Fibroblast of the conjunctiva (primary cell): ENCODE measurements at places on chromosomes 2 and 18.

- peak; percentile 46 for DNase-seq
Observed at GRCh38 chr2:18792226-18792629, 202.9 kb upstream of the NT5C1B start.

- DNase-seq, result no peak
Observed at GRCh38 chr2:61045999-61046398, 19.7 kb upstream of the SANBR start.

- no peak for DNase-seq
Observed at GRCh38 chr2:215299337-215299859, 12.5 kb upstream of the ATIC start.

- peak; percentile 4 for DNase-seq
Observed at GRCh38 chr18:31424383-31424988, 23.1 kb upstream of the DSG3 start.

GRCh38 chr2:141186413-141187074 is 944.3 kb downstream of the LRP1B start:
- DNase-seq, result no peak

- DNase-seq, result no peak
Observed at GRCh38 chr2:138841459-138841858, 61.3 kb upstream of the NXPH2 start.

DNA sequence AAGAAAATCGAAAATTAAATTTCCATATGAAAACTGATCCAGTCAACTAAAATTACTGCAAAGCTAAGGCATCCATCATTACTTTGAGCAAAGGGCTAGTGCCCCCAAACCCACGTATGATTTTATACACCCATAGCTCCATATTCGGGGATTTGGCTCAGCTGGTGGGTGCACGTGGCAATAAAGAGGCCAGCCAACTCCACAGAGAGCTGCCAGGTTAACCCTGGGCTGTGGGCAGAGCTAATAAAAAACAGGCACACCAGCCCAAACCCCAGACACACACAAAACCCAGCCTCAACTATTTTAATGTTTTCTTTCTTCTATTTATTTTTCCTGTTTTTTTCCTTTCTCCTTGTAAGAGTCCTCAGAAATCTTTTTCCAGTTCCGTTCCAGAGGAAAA is 151.3 kb upstream of the SOX11 start:
- DNase-seq, result no peak

DNA sequence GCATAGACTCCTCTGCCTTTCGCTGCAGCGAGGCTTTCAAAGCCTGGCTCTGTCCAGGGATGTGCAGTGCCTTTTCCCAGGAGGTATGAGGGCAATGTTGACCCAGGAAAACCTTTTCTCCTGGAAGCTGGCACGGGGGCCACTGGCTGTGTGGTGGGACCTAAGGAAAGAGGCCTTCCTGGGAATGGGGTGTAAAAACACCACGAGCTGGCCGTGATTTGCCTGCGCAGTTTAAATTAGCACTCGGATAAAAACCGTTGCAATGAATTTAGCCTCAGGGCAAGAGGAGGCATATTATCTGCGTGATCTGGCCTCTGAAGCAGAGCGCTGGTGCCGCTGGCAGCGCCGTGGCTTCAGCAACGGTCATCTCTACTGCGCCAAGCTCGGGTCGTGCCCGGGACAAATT is 3.0 kb downstream of the OSR1 start:
- no peak for DNase-seq

DNA sequence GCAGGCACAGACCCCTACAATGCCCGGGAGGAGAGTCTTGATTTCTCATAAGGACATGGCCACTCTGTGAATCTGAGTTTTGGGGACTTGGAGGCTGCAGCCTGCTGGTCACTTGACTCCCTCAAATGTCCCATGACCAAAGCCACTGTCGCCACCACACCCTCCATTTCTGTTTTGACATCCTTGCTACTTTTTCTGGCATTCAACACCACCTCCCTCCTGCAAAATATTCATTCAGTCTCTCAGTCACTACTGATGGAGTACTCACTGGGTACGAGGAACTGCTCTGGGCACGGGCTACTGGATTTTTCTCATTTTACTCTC is 208.6 kb upstream of the HAAO start:
- no peak for DNase-seq

GRCh38 chr2:98761267-98761781 is 30.4 kb upstream of the MGAT4A start:
- DNase-seq, result no peak

DNA sequence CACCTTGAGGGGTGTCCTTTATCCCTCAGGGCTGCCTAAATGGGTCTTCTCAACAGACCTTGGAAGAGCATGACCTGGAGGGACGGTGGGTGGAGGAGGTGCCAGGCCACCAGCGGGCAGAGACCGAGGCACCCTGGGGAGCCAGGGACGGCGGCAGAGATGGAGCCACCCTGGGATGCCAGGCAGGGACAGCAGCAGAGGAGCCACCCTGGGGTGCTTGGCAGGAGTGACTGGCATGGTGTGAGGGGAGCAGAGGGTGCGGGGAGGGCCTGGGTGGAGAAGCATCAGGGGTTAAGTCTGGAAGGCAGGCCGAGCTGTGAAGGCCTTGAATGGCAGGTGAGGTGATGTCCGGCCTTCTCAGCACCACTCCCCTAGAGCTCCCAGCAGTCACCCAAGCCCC is 56.1 kb downstream of the CIB4 start:
- no peak for DNase-seq

DNA sequence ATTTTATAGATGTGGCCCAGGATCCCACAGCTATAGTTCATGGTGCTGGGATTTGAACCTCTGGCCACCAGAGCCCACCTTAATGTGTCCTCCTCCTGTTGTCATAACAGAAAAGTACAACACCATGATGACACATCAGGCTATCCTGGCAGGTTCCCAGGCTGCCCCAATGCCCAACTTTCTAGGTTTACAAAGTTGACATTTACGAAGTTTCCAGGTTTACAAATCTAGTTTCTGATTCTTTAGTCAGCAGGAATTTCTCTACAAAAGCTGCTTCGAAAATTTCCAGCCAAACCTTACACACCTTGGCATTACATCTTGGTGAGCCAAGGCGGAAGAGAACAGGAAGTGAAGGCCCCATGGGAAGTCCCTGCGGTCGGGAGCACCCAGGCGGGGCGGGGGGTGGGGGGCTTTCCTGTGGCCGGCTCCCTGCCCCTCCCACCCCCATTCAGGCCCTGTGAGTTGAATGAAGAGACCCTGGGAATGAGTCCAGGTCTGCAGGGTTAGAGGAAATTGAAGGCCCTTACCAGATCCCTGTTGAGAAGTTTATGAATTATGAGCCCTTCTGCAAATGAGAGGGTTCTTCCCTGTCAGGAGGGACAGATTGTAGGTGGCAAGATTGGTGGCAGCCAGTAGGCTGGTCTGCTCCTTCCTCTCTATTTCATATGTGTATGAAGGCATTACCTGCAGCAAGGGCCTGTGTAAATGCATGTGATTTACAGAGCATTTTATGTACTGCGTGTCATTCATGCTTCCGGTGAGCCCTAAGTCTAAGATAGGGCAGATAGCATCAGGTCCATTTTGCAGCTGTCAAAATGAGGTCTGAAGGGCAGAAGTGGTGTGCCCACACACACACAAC is 11.1 kb upstream of the IL1RN start:
- DNase-seq, result no peak

- DNase-seq, result no peak
Observed at GRCh38 chr18:58348517-58348916, 280.4 kb downstream of the ALPK2 start.

GRCh38 chr2:153232464-153232863 is 246.1 kb downstream of the RPRM start:
- no peak for DNase-seq

- DNase-seq, result no peak
Observed at GRCh38 chr2:31088504-31089195, 49.6 kb downstream of the GALNT14 start.

DNA sequence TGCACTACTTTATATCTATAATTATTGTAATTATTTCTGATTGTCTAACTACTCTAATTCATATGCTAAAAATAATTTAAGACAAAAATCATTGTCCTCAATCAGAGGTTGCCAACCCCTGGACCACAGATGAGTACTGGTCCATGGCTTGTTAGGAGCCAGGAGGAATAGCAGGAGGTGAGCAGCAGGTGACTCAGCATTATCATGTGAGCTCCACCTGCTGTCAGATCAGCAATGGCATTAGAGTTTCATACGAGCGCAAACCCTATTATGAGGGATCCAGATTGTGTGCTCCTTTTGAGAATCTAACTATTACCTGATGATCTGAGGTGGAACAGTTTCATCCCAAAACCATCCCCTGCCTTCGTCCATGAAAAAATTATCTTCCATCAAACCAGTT is 1434.4 kb downstream of the LRP1B start:
- no peak for DNase-seq

DNA sequence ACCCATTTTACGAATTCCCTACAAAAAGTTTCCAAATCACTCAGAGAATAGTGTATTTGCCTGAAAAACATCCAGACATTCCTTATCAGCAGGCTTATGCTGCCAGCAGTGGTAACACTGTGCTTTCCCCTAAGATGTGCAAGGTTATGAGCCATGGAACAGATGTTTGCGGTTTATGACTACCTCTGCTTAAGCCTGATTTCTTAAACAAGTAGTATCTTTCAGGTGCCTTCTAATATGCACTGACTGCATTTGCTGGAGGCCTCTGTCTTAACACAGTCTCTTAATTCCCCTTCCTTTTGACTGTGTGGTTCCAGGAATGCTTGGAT is 54.8 kb downstream of the CDC42EP3 start:
- DNase-seq, result no peak

- DNase-seq, result no peak
Observed at GRCh38 chr18:24954341-24954740, 397.6 kb downstream of the ZNF521 start.

GRCh38 chr2:208101716-208102631 is 22.4 kb downstream of the CRYGD start:
- peak; percentile 23 for DNase-seq

- DNase-seq, result no peak
Observed at GRCh38 chr2:10992023-10992791, 80.5 kb downstream of the KCNF1 start.

- no peak for DNase-seq
Observed at GRCh38 chr2:76851000-76851399, 671.2 kb downstream of the LRRTM4 start.

DNA sequence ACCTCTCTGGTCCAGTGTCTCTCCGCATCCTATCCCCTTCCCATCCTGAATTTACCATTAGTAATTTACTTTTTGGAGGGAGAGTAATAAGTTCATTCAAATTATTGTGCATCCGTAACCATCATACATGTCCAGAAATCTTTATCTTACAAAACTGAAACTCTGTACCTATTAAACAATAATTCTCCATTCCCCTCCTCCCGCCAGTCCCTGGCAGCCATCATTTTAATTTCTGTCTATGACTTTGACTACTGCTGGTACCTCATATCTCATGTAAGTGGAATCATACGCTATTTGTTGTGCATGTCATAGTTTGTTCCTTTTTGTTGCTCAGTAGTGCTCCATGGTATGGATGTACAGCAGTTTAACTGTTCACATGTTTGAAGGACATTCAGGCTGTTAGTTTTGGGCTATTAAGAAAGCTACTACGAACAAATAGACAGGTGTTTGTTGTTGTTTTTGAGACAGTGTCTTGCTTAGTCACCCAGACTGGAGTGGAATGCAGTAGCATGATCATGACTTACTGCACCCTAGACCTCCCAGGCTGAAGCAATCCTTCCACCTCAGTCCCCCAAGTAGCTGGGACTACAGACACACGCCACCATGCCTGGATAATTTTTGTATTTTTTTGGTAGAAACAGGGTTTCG is 2.0 kb downstream of the LIMS1 start:
- DNase-seq, result no peak

DNA sequence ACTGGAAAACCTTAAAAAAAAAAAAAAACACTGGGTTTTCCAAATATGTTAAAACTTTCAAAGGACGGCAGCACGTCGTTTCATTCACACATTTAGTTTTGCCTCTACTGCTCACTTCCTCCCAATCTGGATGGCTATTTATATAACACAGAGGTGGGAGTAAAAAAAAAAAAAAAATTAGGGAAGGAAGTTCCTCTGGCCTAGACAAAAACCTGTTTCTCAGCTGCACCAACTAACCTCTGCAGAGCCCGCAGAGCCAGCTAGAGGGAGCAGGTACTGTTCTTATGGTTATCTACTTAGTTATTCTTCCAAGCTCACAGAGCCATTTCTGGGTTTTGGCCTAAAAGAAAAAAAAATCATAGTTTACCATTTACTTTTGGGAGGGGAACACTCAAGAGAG is 28.1 kb downstream of the SLC1A4 start:
- DNase-seq, result no peak
